ENCODE measurements at places on chromosomes 11 and 22. TPM values are rescaled to one million over a fixed set of nuclear protein-coding genes. Genes with fewer than 3 reads are reported as not detected.

The NEFH gene
- total RNA-seq = 0.54 TPM

The KRTAP5-10 gene
- total RNA-seq = not detected

The LAYN gene
- 34.2 TPM for total RNA-seq

The ALX4 gene
- total RNA-seq = not detected

The LRRN4CL gene
- total RNA-seq = 62.0 TPM

The CABP4 gene
- total RNA-seq = not detected

The SIRT3 gene
- 4.2 TPM for total RNA-seq

The PDXP gene
- total RNA-seq = 3.4 TPM

The SLC15A3 gene
- 18.2 TPM for total RNA-seq

The GAB4 gene
- not detected for total RNA-seq

The IL17REL gene
- not detected for total RNA-seq

The APLNR gene
- total RNA-seq = not detected

The MMP7 gene
- not detected for total RNA-seq

The OR52A1 gene
- not detected for total RNA-seq

Data from fibroblast of the aortic adventitia (primary cell).